Left renal cortex interstitium (tissue), 4 donors: ENCODE measurements at places on chromosomes 13 and 19.

DNA sequence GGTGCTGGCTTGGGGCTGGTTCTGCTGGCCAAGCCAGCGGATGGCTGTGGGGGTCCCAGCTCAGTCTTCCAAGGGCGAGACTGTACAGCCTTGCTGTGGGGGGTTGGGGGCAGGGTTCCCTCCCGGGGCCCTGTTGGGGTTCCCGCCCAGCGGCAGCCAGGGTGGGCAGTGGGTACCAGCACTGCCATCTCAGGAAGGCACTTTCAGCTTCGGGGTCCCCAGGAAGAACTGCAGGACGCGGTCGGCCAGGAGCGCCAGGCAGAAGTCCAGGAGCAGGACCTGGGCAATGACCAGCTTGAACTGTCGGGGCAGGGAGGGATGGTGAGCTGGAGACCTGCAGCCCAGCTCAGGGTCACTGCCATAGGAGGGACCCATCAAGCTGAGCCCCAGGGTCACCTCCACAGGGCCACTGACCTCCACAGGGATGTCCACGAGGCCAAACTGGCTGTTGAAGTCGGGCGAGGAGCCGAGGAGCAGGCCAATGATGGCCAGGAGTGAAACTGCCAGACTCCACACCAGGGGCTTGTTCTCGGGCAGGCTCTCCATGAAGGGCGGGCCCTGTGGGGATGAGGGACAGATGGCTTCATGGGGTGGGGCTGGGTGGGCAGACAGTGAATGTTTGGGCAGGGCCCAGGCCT lies 1.9 kb upstream of the GMIP start:
- DNase-seq: no peak

- DNase-seq: no peak
These were observed 111.4 kb downstream of the CCNA1 start for GRCh38 chr13:36543671-36544070.

DNA sequence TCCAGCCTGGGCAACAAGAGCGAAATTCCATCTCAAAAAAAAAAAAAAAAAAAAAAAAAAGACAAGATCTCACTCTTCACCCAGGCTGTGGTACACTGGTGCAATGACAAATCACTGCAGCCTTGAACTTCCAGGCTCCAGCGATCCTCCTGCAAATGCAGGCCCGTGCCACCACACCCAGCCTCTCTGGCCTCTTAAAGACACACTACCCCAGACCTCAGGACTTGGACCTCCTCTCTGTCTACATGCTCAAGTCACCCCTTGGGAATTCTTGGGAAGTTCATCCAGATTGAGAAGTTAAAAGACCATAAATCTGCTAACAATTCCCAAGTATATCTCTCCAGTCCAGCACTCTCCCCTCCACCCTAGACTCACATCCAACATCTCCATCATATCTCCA lies 10.6 kb upstream of the HIPK4 start:
- no peak for DNase-seq

- DNase-seq: no peak
These were observed 11.5 kb upstream of the CAPNS1 start for GRCh38 chr19:36128392-36128736.

GRCh38 chr13:74217811-74218210 lies 83.6 kb upstream of the KLF12 start:
- DNase-seq: no peak

GRCh38 chr19:14369399-14370168 lies 11.7 kb upstream of the ADGRE5 start:
- DNase-seq: no peak

GRCh38 chr13:26971990-26972887 lies 199.4 kb downstream of the USP12 start:
- no peak for DNase-seq

GRCh38 chr13:98103531-98103930 lies 39.4 kb upstream of the FARP1 start:
- DNase-seq: no peak

DNA sequence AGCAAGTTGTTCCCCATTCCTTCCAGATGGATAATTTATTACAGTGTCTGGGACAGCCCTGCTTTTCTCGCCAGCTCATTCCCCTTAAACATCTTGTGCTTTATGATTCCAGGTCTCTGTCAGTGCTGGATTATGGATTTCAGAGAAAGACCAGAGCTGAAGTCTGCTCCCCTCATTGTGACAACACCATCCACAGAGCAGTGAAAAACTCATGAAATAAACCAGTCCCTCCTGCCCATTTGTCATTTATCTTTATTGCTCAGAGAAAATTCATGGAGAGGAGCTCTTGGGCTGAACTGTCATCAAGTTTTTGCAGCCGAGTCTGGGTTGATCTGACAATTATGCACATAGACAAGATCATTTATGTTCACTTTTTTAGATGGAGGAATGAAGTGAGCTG lies 92.7 kb upstream of the GPR12 start:
- no peak for DNase-seq

DNA sequence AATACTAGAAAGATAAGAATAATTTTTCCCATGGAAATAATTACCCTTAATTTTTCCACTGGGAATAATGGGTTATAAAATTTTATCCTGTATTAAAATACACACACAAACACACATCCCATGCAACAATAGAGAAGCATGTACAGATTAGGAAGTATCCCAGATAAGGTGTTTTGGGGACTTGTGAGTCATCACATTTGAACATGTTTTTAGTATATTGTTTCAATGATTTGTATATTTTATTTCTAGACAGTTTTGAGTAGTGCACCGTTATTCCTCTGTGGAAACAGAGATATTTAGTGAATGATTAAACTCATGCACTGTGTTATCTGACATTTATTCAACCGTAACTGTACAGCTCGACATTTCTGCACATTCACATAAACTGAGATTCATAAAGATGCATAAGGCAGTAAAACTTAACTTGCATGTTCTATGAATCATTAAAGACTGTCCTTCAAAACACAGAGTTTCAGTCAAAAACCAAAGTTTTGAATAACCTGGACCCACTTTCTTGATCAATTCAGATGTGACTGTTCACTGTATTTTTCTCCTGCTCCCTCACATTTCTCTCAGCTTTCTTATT lies 30.1 kb downstream of the KLF12 start:
- no peak for DNase-seq

DNA sequence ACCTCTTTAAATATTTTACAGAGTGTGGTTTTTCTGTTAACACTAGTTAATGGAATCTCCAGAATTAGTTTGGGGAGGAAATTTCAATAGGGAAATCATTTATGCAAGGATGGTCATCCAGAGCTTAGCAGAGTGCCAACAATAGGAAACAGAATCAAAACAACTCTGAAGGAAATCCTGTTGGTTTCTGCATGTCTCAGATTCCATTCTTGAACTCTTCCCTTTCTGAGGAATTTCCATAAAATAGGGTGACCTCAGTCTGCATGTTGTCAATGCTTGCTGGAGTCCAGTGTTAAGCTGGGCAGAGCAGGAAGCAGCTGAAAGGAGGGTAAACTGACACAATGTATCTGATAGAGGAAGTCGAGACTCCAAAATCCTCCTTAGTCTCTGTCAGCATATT lies 16.9 kb downstream of the CBY2 start:
- no peak for DNase-seq

- DNase-seq: no peak
These were observed 339.4 kb downstream of the SPRY2 start for GRCh38 chr13:80001510-80001842.

- no peak for DNase-seq
These were observed 140.6 kb downstream of the LHFPL6 start for GRCh38 chr13:39462428-39462827.

GRCh38 chr13:74136084-74136658 lies 2.0 kb upstream of the KLF12 start:
- no peak for DNase-seq

DNA sequence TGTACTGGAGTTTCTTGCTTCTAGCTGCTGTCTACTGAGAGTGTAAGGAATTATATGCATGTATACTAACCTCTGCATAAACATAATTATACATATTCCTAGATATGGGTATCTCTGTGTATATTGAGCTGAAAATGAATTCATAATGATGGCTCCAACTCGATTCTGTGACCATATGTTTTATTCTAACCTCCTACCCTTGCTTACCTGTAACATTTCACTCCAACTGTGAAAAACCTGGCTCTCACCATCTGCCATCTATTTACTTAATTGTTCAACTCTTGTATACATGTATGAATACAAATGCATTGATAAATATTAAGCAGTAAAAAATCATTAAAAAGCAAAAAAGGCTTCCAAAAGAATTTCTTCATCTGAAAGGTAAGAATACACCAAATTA lies 1729.5 kb upstream of the SPRY2 start:
- no peak for DNase-seq

DNA sequence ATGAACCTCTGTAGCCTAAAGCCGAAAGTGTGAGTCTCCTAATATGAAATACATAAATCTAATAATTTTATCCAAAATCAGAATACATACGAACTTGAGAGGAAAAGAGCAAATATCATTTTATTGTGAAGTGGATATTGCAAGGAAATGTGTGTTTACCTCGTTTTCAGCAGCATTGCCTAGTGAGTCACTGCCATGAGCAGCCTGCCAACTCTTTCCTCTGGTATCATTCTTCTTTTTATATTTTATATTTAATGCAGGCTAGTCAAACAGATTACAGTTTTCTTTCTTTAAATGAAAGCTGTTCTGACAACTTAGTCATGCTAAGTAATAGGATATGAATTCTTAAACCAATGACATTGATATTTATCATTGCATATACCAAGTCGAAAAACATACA lies 44.2 kb downstream of the EDNRB start:
- no peak for DNase-seq

GRCh38 chr19:39078436-39079200 lies 5.5 kb upstream of the ACP7 start:
- DNase-seq: no peak

GRCh38 chr19:27935669-27936068 lies 1277.3 kb downstream of the UQCRFS1 start:
- no peak for DNase-seq

- no peak for DNase-seq
These were observed 6.6 kb upstream of the DACH1 start for GRCh38 chr13:71873418-71874247.

DNA sequence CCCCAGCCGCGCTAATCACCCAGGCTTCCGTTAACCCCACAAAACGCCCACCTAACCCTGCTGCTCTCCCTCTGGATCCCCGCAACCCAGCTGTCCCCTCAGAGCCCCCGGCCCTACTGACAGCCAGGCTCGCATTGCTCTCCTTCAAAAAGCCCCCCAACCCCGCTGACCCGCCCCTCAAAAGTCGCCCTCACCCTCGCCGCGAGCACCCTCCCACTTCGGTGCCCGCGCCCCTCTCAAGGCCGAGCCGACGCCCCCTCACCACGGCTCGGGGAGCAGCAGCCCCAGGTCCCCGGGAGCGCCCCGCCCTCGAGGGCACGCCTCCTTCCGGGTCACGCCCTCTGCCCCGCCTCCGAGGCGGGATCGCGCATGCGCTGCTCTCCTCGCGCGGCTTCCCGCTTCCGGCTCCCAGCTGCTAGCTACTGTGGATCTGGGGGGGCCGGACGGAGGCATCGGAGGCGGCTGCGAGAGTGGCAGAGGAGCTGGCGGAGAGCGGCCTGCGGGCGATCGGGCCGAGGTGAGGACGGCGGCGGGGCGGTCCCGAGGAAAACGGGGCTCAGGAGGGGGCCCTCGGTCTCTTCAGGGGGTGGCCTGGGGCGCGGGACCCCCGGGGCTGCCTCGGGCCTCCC lies 46.1 kb downstream of the ARHGEF18 start:
- DNase-seq: peak; percentile 73

DNA sequence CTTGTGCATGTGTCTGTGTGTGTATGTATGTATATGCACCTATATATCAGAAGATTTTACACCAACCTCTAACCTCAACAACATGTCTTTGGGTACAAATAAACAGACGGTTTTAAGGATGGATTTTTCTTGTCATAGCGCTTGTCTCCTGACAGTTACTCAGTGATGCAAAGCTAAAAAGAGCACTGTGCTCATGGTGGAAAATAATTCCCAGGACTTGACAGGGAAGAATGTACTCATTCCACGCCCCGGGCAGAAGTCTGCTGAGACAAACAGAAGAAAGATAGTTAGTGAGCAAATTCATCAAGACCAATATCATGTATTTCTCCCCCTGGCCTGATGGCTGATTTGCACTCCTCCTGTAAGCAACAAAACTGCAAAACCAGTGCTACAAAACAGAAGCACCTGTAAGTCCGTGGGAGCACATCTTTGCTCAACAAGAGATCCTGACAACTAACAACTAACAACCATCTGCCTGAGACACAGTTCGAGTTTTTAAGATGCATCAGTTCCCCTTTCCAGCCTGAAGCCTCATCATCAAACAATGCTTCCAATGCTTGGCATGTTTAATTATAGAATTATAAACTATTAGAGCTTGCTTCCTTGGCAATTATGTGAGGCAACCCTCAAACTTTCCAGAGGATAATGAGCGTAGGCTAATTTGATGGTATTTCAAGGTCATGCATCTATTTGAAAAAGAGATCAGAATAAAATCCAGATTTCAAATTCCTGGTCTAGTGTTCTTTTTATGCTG lies 812.7 kb upstream of the MIR17HG start:
- DNase-seq: no peak

- DNase-seq: no peak
These were observed 46.8 kb downstream of the FAM124A start for GRCh38 chr13:51269039-51269438.

DNA sequence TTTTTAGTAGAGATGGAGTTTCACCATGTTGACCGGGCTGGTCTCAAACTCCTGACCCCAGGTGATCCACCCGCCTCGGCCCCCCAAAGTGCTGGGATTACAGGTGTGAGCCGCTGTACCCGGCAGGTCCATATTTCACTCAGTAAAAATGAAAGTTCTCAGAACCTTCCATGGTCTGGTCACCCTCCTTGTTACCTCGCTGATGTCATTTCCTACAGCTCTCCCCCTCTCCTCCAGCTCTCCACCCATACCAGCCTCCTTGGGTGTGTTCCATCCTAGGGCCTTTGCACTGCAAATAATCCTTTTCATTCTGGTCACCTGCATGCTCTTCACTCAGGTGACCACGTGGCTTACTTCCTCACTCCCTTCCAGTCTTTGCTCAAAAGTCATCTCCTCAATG lies 78.2 kb upstream of the TNFSF11 start:
- no peak for DNase-seq

- DNase-seq: peak; percentile 74
These were observed 241.1 kb upstream of the ZNF507 start for GRCh38 chr19:32104153-32104849.

DNA sequence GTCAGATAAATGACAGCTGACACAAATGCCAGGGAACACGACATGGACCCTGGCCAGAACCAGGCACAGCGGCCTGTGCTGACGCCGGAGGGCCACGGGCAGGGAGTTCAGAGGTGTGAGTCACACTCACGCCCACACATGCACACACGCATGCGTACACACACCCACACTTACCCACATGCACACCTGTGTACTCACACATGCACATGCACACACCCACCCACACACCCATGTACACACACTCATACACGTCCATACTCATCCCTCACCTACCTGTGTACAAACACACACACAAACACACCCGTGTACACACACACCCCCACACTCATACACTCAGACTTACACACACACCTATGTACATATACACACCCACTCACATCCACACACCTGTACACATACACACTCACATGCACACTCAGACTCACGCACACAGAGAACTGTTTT lies 40.4 kb downstream of the MLLT1 start:
- no peak for DNase-seq
